ENCODE measurements at places on chromosomes 7 and 10.

- DNase-seq, result no peak
Observed at GRCh38 chr10:80344276-80344675, 12.3 kb downstream of the DYDC1 start.

DNA sequence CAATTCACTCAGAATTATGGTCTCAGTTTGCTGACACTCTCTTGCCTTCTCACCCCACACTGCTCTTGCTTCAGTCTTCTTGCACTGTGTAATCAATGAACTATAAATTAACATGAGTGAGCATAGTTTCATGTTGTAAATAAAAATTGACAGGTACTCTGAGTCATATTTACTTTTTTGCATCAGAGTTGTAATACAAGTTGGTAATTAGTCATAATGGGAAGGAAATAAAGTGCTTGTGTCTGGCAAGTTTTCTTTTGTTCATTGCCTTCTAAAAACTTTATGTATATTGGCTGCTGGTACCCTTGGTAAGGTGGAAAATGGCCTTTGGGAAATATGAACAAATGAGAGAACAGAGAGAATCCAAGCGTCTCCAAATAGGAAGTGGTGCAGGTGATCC, 169.3 kb upstream of the MAGI2 start:
- no peak for DNase-seq

- DNase-seq, result no peak
Observed at GRCh38 chr7:139230023-139230422, 1.0 kb upstream of the UBN2 start.

- DNase-seq, result no peak
Observed at GRCh38 chr10:20144268-20144667, 328.0 kb downstream of the PLXDC2 start.

DNA sequence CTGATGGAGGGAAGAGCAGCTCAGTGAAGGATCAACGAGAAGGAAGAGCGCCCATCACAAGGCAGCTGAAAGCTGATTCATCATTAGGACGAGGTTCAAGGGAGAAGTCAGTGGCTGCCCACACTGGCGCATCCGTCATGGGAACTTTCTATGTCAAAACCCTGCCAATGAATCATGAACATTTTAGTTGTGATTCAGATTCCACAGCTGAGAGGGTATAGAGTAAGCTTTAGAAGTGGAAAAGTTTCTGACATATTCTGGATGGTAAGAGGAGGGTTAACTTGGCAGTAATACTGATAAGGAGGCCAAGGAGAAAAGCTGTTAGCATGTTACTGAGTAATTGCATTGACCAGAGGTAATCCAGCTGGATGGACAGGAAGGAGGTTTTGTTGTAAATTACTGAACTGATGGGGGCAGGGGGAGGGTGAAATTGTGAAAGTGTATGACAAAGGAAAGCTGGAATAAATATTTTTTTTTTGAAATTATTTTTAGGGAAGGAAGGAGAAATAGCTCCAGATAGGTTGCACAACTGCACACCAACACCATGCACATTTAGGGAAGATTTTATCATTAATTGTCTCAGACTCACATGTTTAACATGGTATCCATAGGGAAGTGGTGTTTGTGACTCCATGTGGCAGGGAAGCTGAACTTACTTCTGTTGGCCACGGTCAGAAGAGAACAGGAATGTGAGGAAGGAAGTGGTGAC, 78.3 kb upstream of the NRP1 start:
- DNase-seq, result no peak

GRCh38 chr7:127666602-127667001, 14.6 kb downstream of the SND1 start:
- no peak for DNase-seq

DNA sequence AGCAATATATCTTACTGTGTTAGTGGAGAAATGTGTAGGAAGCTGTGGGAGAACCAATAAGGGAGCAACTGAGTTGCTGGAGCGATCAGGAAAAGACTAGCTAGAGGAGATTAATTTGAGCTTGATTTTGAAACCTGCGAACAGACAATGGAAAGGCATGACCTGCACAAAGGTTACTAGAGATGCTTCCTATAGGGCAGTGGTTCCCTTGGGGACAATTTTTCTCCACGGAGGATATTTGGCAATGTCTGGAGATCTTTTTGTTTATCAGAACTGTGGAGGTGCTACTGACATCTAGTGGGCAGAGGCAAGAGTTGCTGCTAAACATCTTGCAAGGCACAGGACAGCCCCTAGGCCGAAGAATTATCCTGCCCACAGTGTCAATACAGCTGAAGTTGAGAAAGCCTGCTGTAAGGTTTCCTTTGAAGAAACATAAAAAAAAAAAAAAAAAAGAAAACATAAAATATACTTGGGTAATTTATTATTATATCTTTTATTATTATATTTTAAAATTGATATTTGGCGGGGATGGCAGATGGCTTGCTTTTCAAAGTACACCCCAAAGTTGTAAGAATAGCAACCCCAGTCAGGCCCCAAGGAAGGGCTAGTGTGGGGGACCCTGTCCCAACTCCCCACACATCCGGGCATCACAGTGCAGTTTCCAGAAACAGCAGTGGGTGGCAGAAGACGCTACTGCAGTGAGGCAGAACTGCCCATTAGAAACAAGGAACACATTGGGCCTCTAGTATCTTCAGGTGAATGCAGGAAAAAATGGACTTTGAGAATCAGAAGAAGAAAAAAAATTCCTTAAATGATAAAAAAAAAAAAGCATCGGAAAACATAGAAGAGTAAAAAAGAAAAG, 481.6 kb downstream of the SH2D4B start:
- peak; percentile 66 for DNase-seq

DNA sequence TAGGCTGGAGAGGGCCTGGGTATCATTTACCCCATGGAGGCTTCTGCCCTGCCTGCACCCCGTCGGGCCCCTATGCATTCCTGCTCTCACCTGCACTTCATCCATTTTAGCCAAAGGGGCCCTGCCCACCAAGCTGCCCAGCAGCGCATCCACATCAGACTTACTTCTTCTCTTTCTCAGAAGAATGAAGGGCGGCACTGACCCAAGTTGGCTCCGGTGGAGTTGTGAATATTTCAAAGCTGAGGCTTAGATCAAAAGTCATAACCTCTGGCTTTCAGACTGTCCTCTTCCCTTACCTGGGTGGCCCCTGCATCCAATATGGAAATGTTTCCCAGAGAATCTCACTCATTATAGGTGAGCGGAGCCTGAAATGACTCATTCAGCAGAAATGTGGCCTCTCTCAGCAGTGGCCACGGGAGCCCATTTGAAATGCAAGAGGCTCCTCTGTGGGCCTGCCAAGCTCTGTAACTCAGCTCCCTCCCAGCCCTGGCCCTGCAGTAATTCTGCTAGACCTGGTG, 117.6 kb upstream of the TCF7L2 start:
- no peak for DNase-seq

DNA sequence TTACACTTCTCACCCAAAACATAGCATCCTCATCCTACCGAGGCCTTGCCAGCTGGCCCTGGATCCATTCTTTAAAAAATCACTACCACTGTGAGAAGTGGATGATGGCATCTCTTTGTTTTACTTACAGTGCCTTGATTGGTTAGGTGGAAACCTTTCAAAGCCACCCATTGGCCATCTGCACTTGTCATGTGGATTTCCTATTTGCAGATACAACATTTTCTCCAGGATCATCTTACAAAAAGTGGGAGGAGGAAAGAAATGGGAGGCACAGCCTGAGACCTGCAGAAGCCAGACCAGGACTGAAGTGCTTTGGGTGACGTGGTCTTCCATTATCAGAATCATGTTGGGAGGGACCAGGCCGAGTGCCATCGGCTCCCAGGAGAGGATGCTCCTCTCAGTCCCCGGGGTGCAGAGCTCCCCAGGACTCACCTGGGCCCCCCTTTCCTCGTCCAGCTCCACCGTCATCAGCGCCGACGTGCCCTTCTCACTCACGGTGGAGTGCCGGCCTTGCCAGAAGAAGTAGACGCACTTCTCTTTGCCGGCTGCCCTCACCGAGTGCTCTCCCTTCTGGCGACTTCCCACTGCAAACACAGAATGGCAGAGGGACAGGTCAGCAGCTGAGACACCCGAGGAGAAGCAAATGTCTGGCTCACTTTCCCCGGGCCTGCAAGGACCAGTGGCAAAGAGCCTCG, 161.2 kb downstream of the SVIL start:
- DNase-seq, result no peak

GRCh38 chr10:121025731-121026130, 174.6 kb downstream of the WDR11 start:
- DNase-seq, result no peak

DNA sequence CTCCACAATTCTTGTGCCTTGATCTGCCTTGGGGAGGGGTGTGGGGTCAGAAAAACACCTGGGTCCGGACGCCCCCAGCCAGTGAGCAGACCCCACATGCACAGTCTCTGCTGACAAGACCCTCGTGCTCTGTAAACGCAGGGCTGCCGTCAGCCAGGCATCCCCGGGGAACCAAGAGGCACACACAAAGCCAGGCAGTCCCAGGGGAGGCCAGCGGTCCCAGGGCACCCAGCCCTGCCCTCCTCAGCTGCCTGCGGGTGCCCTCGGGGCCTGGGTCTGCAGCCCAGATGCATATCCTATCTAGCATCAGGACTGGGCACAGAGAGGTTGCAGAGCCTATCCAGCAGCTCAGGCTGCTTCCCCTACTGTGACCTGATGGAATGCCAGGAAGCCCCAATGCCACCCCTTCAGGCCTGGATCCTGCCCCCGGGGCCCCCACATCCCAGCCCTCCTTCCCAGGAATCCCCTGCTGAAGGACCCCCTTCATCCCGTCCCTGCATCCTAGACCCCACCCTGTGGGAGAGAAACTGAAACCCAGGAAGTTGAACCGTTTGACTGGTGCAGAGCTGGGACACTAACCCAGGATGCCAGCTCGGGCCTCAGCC, 92.4 kb downstream of the MICALL2 start:
- no peak for DNase-seq

DNA sequence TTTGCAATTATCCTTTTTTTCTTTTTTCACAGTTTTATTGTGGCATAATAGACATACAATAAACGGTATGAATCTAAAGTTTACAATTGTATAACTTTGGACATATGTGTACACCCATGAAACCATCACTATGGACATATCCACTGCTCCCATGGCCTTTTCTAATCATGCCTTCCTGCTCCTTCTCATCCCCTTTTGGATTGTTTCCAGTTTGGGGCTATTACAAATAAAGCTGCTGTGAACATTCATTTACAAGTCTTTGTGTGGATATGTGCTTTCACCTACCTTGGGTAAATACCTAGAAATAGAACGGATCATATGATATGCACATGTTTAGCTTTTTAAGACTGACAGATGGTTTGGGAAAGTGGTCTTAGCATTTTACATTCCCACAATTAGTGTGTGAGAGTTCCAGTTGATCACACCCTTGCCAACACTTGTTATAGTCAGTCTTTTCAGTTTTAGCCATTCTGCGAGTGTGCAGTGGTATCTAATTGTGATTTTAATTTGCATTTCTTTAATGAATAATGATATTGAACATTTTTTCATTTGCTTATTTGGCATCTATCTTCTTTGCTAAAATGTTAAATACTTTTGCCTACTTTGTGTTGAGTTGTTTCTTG, 120.9 kb upstream of the KAT6B start:
- DNase-seq, result no peak

- no peak for DNase-seq
Observed at GRCh38 chr10:71837098-71837827, 13.8 kb downstream of the PSAP start.

- no peak for DNase-seq
Observed at GRCh38 chr7:105462765-105463420, 59.2 kb downstream of the PUS7 start.

DNA sequence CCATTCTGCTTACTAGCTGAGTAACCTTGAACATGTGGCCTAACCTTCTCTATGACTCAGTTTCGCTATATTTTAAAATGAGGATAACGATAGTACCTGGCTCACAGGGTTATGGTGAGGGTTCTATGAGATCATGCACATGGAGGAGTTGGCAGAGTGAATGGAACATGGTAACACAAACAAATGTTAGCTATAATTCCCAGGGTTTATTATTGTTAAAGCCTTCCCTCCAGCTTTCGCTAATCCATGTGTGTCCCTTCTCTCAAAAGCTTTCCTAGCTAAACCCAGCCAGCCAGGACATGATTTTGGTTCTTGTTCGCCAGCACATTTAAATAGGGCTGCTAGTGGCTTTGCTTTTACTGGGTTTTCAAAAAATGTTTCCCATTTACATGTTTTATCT, 361.0 kb upstream of the NFE2L3 start:
- DNase-seq, result no peak

- DNase-seq, result no peak
Observed at GRCh38 chr7:2843191-2843685, 870 bp downstream of the GNA12 start.

DNA sequence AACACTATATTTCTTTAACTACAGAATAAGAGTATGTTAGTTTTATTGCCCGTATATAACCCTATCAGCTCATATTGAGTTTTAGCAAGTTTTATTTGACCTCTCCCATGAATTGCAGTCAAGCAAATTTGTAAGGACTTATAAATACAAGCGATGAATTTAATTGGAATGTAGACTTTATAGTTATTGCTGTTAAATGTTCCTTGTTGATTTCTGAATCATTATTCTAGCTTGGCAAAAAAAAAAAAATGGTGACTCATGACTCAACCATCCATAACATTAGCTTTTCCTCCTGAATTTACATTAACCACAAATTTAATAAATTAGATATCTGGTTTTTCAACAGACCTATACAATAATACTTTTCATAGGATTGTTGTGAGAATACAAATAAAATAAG, 334.0 kb upstream of the LRRTM3 start:
- no peak for DNase-seq

- no peak for DNase-seq
Observed at GRCh38 chr7:69399401-69399800, 198.9 kb upstream of the AUTS2 start.

- no peak for DNase-seq
Observed at GRCh38 chr10:1070919-1071318, 14.7 kb downstream of the WDR37 start.

DNA sequence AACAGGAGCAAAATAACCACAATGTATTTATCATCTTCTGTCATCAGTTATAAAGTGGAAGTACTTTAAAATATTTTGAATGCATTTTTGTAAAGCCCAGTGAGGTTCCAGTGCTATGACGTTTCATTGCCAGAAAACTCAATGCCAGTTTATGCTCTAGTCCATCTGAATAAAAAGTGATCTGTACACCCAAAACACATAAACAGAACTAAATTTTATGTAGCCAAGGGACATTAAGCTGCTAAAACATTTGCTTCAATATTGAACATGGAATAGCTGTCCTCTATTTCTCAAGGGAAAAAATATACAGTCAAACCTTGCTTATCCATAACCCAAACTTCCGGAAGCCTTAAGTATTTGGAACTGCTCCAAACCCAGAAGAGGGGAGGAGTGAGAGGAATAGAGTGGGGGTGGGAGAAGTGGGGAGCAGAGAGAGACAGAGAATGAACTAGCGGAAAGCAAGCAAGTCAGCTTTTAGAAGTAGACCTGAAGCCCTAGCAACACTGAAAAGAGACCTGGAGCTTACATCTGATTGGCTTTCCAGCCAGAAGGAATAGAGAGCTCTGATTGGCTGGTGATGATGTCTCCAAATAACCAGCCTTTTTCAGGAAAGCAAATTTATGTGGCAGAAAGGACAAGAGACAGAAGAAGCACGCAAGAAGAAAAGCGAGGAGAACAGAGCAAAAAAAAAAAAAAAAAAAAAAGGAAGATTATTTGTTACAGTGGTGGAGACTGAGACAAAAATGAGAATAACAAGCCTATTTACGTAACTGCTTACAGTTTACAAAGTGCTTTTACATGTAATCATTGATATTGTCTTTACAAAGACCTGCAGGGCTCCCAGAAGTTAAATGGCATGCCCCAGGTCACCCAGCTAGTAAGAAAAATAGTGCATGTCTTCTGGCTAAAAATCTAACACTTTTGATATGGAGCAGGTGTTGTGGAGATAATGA, 196.0 kb downstream of the RNLS start:
- peak; percentile 79 for DNase-seq
